Gastroesophageal sphincter (tissue), 4 donors: ENCODE measurements at places on chromosomes 12 and 14.

DNA sequence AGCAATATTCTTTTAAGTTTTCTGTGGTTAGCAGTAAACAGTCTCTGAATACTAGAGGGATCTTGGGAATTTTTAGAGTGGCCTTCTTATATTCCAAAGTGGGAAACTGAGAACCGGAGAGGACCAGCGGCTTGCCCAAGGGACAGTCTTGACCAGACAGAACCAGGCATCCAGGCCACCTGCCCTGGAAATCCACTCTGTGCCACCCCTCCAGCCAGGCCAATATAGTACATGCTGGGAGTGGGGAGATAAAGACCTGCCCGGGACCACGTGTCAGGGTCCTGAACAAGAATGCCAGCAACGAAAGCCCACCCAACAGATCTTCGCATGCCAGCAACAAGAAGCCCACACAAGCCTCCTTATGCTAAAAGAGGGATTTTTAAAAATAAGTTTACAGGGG lies 49.4 kb upstream of the RIN3 start:
- ATAC-seq = no peak

DNA sequence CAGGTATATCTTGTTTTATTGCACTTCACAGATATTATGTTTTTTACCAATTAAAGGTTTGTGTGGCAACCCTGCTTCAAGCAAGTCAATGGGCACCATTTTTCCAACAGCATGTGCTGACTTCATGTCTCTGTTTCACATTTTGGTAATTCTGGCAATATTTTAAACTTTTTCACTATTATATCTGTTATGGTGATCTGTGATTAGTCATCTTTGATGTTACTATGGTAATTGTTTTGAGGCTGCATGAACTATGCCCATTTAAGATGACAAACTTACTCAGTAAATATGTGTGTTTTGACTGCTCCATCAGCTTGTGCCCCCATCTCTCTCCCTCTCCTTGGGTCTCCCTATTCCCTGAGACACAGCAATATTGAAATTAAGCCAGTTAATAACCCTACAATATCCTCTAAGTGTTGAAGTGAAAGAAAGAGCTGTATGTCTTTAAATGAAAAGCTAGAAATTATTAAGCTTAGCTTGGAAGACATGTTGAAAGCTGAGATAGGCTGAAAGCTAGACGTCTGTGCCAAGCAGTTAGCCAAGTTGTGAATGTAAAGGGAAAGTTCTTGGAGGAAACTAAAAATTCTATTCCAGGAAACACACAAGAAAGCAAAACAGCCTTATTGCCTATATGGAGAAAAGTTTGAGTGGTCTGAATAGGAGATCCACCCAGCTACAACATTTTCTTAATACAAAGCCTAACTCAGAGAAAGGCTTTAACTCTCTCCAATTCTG lies 365.1 kb downstream of the ATP23 start:
- ATAC-seq = no peak

- no peak for ATAC-seq
Observed at GRCh38 chr14:94655169-94655710, 43.0 kb downstream of the SERPINA3 start.

GRCh38 chr12:15700595-15700994 lies 88.6 kb downstream of the EPS8 start:
- ATAC-seq = peak; percentile 61

DNA sequence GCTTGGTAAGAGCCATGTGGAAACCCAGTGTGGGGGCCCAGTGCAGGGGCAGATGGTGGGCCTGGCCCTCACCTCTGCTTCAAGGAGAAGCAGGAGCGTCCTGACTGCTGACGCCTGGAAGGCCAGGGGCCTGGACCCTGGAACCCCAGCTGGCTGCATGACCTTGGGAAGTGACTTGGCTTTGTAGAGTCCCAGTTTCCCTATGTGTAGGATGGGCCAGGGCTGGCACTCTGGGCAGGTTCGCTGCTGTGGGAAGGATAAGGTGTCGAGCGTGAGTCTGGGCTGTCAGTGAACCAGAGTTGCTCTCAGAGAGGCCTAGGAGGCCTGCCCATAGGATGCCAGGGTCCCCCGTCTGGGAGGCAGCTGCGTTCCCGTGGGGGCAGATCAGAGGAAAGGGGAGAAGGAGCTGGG lies 43.2 kb downstream of the TRAFD1 start:
- ATAC-seq = no peak

DNA sequence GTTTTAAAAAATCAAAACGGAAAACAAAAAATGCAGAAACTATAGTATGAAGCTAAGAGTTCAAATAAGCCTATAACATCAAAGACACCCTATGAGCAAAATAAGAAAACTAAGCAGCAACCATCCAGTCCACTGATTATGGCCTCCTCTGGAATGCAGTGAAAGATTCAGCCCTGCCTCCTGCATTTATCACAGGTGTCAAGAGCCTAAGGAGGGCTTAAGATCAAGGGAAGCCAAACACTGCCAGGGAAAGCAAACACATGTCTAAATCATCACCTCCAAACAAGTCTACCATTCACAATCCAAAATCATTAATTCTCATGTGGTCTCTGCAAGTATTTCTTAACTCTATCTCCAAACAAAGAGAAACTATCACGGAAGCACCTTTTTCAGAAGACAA lies 28.4 kb downstream of the SARNP start:
- ATAC-seq = no peak

- no peak for ATAC-seq
Observed at GRCh38 chr12:16685107-16685506, 79.1 kb upstream of the LMO3 start.

DNA sequence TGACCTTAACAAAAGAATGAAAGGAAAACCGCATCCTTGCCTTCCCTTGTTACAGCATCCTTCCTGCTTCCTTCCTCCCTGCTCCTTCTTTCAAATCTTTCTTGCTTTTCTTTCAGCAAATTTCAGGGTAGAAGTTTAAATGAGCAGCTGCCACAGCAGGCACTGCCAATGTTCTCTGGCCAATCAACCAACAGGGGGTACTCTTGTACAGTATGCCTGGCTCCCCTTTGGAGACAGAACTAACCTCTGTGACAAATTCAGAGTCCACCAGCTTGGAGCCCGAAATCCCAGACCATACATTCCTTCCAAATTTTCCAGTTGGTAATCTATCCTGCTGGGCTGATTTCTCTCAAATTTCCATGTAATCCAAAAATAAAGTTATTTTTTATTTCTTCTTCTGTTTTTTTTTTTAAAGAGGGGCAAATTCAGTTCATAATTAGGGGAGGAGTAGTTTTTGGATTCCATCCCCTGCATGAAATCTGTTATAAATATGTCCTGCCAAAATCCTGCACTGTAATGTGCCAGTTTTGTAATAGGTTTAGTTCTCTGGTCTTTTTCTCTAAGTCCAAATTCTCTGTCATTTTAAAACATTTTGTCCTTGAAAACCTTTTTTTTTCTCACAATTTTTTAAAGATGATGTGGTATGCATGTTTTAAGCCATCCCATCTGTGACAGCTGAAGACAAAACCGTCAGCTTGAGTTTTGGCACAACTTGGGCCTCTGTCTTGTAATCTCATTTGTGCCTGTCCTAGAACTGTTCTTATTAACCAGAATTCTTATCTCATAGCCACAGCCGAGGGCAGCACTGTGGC lies 610.0 kb upstream of the LMO3 start:
- ATAC-seq = no peak

- ATAC-seq = no peak
Observed at GRCh38 chr14:80260645-80261044, 49.3 kb upstream of the DIO2 start.

GRCh38 chr12:71449373-71450070 lies 9.9 kb downstream of the LGR5 start:
- ATAC-seq = no peak
